Lung (tissue), 17 donors: ENCODE measurements at places on chromosomes 1 and 21. TPM values are rescaled to one million over a fixed set of nuclear protein-coding genes. Genes with fewer than 3 reads are reported as not detected.

NTMT2 gene
- total RNA-seq = not detected

TFF2 gene
- total RNA-seq = not detected

PRAMEF1 gene
- total RNA-seq = not detected

SPATA17 gene
- 10.1 TPM for total RNA-seq

GRCh38 chr21:34691390-34692032 is 22.7 kb downstream of the CLIC6 start:
- no peak for DNase-seq

DNA sequence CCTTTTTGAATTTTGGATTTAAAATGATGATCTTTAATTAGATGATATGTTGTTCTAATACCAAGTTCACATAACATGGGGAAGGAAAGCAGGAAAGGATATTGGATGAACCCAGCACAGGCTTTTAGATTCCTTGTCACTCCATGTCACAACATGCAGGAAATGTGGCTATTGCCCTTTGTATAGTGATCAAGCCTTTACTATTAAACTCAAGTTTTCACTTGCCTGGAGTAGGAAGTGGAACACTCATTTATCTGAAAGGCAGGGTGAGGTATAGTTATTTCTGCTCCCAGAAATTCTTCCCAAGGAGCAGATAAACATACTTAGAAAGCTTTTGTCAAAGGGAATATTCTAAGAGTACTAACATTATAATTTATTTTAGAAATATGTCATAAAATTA is 37.2 kb upstream of the BCAS2 start:
- DNase-seq = no peak

- no peak for DNase-seq
These were observed 87.4 kb downstream of the GREM2 start for GRCh38 chr1:240524356-240525069.

DNA sequence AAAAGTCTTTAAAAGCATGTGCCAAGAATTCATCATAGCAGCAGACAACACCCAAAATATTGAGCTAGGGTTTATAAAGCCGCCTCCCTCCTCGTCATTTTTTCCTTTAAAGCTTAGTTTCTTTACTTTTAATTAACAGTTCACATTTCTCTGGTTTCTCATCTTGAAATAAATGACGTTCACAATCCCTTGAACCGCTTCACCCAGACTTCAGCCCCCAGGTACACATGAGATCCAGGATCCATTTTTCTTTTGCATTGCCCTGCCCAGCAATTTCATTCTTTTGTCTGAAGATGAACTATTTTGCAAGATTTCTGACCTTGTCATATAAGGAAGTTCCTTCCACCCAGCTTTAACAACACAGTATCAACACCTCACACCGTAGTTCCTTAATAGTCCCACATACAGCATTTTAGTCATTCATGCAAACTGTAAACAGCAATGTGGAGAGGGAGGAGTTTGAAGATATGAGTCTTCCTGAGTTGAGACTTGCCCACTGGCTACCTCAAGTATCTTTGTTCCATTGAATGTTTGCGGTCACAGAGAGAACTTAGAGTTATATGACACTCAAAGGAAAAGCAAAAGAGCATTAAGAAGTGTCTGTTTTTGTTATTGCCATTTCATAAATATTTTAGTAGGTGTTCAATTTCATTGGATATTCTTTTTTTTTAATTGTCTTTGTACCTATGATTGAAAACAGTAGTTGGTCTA is 35.3 kb upstream of the CACYBP start:
- DNase-seq = peak; percentile 37
